SK-MEL-5 (cell line): ENCODE measurements at places on chromosomes 7 and 10. TPM values are rescaled to one million over a fixed set of nuclear protein-coding genes. Genes with fewer than 3 reads are reported as not detected.

- no peak for DNase-seq
Observed at GRCh38 chr7:102934701-102935100, 21.9 kb downstream of the LRRC17 start.

DNA sequence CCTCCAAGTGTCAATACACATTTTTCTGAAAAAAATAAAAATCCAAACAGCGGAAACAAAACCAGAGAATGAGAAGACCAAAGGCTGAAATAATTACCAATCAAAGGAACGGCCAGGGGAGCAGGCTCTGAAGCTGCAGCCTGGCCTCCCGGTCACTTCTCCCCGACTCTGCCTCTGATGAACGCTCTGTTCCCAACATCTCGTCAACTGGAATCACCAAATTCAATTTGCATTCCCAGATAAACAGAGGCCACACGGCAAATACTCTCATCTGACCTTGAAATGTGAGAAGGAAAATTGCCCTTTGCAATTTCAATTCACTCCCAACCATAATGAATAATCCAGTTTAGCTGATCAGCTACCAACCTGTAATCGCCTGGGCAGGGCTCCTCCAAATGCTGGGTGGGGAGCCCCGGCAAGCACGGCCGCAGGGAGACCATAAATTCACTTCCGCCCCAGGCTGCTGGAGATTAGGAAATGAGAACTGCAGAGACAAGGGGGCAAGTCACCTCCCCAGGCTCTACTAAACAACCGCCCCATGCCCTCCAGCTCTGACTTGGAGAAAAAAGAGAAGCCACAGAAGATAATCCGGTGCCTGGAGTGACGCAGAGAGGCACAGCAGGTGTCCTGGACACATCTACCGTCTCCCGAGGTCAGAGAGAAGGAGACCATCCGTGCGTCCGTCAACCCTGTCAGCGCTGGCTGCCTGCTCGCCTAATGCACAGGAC is 153.2 kb downstream of the MAD1L1 start:
- no peak for DNase-seq

- DNase-seq, result no peak
Observed at GRCh38 chr10:70162892-70163201, 7.5 kb downstream of the SAR1A start.

Gene STK31
- 0.88 TPM in 1 of 2 replicates, not detected in the other for total RNA-seq

Gene CADPS2
- 38.5 and 40.8 TPM in 2 replicates for total RNA-seq

Gene PFKFB3
- 17.9 and 22.8 TPM in 2 replicates for total RNA-seq

Gene MRC1
- total RNA-seq, result not detected in 2 replicates

Gene TES
- total RNA-seq, result 37.6 and 40.5 TPM in 2 replicates

Gene TET1
- total RNA-seq, result 2.9 and 3.3 TPM in 2 replicates

Gene CHST3
- total RNA-seq, result 3.1 and 3.5 TPM in 2 replicates
